ENCODE measurements at places on chromosomes 3 and 15.

DNA sequence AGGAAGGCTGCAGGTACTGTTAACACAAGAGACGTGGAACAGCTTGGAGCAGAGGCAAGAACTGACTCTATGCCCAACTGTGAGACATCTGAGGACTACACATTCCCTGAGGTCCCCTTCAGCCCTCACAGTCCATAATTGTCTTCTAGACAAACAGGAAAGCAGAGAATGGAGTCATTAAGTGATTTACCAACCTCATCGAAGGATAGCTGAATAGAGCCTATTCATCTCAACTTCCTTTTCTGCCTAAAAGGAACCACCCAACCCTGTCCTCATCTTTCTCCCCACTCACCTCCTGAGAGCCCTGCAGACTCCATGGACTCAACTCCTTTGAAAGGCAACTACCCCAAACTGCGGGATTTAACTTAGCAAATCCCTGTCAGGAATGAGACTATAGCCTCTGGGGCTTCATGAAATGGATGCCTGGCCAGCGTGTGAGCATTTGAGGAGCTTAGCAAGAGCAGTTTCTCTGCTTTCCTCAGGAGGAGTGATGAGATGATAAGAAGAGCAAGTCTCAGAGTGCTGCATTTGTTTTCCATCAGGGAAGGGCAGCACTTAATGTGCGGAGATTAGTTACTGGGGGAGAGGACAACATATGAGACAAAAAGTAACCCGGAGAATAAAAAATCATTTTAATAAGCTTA is 61.5 kb upstream of the FILIP1L start:
- no peak for DNase-seq

- no peak for DNase-seq
These were observed 336.3 kb upstream of the CFAP20DC start for GRCh38 chr3:59386165-59386564.

GRCh38 chr3:157103860-157104259 is 56.1 kb downstream of the CCNL1 start:
- DNase-seq = no peak

DNA sequence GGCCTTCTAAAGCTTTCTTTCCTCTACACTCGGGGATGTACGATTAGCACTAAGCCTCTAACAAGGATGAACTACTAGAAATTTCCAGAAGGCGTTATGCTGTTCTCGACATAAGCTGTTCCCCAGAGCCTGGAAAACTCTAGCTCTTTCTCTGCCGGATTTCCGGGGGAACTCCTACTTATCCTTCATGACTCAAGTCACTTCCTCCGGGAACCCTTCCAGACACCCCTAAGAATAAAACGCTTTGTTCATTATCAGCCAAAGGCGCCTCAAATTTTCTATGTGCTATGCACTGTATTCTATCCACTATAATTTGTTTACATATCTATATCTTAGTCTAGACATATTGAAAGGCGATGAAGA is 455 bp upstream of the SNAP23 start:
- DNase-seq = no peak

DNA sequence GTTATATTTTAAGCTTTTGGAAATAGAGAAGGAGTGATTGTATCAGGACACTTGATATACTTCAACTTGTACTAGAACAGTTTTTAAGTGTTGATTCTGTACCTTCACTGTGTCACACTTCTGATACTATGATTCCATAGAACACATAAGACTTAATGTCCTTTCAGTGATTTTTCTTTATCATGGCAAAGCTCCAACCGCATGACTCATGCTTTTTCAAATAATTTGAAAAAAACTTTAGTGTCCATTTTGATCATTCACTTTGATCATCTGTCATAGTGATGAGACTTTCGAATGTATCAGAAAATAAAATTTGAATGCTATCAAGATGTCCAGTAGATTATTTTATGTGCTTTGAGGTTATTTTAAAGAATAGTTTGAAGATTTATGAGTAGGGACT is 32.0 kb downstream of the AP4E1 start:
- DNase-seq = no peak

DNA sequence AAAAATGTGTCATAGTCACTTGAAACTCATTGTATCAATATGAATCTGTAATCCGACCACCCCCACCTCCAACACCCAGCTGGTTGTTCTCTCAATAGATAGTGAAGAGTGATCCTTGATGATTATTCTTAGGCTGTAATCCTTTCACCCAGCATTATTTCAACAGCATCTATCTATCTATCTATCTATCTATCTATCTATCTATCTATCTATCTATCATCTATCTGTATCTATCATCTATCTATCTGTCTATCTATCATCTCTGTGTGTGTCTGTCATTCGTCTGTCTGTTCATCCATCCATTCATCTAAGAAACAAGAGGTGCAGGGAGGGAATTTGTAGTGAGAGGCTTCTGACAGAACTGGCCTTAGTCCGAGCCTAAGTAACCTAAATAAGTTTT is 78.7 kb upstream of the IGSF10 start:
- DNase-seq = no peak

- DNase-seq = no peak
These were observed 18.9 kb upstream of the ANO10 start for GRCh38 chr3:43640681-43641080.

GRCh38 chr3:17322106-17322793 is 420.2 kb downstream of the TBC1D5 start:
- DNase-seq = no peak

Data from DMS 273 treated with DMSO at 0.1 percent for 48 hours (cell line).